ENCODE measurements at places on chromosomes 11 and 22. TPM values are rescaled to one million over a fixed set of nuclear protein-coding genes. Genes with fewer than 3 reads are reported as not detected.

- DNase-seq: no peak
Observed at GRCh38 chr22:20550057-20550817, 42.8 kb downstream of the MED15 start.

GRCh38 chr11:62340269-62340901 lies 3.1 kb downstream of the ASRGL1 start:
- DNase-seq: no peak

DNA sequence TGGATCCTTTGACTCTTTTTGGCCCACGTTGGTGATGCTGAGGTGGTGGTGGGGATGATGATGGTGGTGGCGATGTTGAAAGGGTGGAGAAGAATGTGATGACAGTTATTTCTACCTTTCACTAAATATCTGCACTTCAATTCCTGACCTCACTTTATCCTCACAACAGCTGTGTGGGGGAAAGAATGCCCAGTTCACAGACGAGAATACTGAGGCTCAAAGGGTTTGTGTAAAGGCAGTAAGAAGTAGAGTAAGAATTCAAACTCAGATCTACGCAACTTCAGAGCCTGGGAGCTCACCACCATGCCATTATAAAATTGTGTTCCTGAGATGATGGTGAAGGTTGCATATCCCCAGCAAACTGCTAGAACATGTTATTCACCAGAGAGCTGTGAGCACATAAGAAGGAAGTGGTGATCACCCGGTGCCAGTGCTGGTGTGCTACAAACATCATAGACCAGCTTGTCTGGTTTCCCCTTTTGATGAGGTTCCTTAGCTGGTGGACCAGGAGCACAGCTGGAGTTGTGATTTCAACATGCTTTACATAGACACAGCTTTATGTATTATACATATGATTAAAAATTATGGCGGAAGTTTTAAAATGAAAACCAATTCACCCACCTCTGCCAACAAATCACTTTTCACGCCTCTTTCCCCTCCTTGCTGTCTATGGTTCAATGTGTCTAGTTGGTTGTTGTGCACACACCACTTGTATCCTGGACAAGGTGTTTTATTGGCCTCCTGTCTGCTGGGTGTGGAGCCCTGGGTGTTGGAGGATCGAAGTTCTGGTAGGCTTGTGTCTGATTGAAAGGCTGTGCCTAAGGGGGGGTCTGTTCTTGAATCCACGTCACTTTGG lies 6.2 kb downstream of the ST14 start:
- no peak for DNase-seq

ASPHD2 gene
- 4.9 TPM for total RNA-seq

All from osteocyte (in vitro differentiated cells).